Pons (tissue), 1 donor: ENCODE measurements at places on chromosomes 7 and 10.

DNA sequence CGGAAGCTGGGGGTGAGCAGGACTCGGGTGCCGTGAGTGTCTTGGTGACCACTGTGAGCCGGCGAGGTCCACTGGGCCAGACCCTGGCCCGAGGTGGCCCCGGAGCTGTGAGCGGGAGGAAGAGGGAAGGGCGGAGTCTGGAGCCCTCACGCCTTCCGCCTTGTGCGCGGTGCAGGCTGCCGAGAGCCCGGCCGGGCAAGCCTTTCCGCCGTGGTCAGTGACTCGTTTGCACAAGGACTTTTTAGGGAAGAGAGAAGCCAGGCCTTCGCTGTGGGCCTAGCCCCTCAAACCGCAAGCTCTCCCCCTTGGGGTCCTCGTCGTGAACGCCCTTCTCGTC is 40.9 kb upstream of the ZNF32 start:
- DNase-seq: no peak

GRCh38 chr10:70191161-70191971 is 21.1 kb upstream of the SAR1A start:
- no peak for DNase-seq

DNA sequence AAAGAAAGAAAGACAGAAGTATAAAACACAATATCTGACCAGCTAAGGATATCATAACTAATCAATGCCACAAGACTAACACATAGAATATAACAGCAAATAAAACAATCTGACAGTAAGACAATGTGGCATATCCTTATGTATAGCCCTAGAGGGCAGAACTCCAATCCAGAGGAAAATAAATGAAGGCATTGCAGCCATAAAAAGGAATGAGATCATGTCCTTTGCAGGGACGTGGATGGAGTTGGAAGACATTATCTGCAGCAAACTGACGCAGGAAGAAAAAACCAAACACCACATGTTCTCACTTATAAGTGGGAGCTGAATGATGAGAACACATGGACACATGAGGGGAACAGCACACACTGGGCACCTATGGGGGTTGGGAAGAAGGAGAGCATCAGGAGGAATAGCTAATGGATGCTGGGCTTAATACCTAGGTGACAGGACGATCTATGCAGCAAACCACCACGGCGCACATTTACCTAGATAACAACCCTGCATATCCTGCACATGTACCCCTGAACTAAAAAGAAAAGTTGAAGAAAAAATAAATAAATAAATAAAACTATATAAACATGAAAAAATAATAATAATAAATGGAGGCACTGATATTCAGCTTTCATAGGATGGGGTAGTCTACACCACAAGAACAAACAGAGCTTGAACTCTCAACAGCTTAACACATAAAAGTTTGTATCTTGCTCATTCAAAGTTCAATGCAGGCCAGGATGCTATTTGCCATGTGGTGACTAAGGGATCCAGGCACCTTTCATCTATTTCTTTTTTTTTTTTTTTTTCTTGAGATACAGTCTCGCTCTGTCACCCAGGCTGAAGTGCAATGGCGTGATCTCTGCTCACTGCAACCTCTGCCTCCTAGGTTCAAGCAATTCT is 66.1 kb upstream of the KAT6B start:
- no peak for DNase-seq

DNA sequence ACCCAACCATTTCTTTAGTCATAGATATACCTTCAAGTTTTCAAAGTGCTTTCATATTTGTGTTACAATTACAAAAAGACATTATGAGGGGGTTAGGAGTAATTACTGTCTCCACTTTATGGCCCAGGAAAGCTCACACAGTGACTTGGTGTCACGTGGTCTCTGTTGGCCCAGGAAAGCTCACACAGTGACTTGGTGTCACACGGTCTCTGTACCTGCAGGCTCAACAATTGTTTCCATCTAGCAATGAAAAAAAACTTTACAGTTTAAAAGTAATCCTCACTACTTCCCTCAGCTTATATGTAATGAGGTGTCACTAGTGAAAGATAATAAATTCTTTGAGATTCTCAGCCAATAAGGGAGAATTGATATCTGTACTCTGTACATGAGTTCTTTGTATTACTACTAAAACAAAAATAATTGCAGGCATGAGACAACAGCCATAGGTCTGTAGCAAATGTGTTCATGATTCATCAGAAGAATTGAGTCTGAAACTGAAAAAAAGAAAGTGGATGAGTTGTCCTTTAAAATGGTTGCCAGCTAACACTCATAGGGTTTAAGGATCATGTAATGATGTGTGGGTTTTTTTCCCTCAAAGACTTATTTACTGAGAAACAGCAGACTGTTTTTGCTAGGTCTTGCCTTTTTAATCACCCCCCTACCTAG is 10.9 kb downstream of the OGDH start:
- no peak for DNase-seq

GRCh38 chr10:119860866-119861607 is 11.6 kb downstream of the MCMBP start:
- DNase-seq: no peak

DNA sequence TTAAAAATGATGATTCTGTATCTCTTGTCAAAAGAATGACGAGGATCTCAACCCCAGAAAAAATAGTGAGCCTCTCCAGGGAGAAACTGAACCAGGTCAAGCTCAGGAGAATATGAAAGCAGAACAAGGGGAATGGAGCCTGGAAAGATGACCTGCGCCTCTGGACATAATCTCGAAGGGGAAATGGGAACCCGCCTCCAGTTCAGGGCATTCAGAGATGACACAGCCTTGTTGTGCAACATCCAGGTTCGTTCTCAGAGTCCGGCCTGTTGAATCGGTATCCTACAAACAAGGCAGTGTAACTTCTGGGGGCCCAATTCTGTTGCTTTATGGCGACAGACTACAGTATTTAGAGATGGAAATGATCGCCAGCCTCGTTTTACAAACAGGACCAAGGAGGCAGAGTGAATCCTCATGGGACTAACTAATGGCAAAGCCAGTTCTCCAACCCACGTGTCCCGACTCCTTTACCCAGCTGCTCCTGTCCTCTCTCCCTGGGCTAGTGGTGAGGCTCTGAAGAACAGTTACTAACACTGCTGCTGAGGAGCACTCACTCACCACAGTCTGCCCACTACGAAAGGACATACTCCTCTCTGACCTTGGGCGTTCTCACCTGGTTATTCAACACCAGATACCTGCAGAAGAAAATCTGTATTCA is 67.6 kb downstream of the JAZF1 start:
- DNase-seq: peak; percentile 20

DNA sequence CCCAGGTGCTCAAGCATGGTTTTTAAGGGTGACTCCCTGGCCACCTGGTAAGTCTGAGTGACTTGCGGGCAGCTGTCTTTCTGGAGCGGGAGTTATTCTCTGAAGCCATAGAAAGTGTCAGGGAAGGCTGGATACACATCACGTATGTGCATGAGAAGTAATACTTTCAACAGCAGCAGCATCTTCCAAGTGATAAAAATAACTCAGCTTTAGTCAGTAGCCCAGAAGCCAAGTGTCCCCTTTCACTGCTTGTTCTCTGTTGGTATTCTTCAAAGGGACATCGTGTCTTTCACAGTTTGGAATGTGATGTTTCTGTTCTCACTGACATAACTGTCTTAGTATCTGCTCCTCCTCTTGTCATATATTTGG is 97.6 kb downstream of the KIAA1217 start:
- DNase-seq: no peak

- DNase-seq: no peak
Measured at GRCh38 chr10:120980279-120981255, 129.4 kb downstream of the WDR11 start.

DNA sequence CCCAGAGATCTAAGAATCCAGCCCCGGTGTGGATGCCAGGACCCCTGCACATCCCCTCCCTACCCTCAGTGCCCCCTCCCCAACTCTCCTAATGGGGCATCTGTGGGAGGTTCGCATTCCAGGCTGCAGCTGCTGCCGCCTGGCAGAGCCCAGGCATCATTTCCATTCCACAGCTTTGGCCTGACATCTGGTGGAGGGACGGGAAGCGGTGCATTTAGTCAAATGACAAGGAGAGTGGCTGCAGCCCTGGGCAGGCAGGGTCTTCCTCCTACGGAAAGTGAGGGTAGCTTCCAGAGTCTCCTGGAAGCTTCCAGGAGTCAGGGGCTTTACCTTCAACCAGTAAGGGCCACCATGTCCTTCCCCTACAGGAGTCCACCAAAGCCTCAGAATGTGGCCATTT is 30.8 kb downstream of the PRLHR start:
- peak; percentile 26 for DNase-seq

DNA sequence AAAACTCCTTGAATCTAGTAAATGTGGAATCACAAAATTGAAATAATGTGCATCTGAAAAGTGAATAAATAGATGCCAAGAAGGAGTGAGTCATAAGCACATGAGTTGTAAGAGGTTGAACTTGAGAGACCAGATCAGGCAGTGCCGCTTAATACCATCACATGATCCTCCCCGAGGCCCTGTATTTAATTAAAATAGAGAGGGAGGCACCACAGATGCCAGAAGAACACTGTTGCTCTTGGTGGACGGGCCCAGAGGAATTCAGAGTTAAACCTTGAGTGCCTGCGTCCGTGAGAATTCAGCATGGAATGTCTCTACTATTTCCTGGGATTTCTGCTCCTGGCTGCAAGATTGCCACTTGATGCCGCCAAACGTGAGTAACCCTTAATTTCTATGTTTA is at the start of gene GPNMB:
Gene GPNMB, plus strand, starts transcription at position 221 of the 400 bp plus-strand sequence. Its CDS starts 83 bp downstream, at position 304.
- DNase-seq: peak; percentile 45

GRCh38 chr7:120114626-120115025 is 158.3 kb upstream of the KCND2 start:
- no peak for DNase-seq

- no peak for DNase-seq
Measured at GRCh38 chr7:47351233-47352154, 230.4 kb downstream of the TNS3 start.

DNA sequence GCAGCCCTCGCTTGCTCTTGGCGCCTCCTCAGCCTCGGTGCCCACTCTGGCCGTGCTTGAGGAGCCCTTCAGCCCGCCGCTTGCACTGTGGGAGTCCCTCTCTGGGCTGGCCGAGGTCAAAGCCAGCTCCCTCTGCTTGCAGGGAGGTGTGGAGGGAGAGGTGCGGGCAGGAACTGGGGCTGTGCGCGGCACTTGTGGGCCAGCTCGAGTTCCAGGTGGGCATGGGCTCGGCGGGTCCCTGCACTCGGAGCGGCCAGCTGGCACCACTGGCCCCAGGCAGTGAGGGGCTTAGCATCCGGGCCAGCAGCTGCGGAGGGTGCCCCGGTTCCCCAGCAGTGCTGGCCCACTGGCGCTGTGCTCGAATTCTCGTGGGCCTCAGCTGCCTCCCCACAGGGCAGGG is 152.1 kb upstream of the SEMA3C start:
- DNase-seq: no peak

DNA sequence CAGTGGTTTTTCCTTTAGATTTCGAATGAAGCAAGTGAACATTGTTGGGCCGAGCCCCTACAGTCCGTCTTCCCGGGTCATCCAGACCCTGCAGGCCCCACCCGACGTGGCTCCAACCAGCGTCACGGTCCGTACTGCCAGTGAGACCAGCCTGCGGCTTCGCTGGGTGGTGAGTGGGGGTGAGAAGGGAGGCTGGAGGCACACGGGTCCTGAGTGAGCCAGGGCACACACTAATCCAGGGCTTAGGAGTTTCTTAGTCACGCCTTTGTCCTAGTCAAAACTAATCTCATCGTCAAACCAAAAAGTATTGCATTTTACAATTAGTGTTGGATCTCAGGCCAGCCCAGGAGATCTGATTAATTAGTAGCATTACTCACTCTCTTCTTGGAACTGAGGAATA is 568.8 kb upstream of the FOXK1 start:
- DNase-seq: no peak

DNA sequence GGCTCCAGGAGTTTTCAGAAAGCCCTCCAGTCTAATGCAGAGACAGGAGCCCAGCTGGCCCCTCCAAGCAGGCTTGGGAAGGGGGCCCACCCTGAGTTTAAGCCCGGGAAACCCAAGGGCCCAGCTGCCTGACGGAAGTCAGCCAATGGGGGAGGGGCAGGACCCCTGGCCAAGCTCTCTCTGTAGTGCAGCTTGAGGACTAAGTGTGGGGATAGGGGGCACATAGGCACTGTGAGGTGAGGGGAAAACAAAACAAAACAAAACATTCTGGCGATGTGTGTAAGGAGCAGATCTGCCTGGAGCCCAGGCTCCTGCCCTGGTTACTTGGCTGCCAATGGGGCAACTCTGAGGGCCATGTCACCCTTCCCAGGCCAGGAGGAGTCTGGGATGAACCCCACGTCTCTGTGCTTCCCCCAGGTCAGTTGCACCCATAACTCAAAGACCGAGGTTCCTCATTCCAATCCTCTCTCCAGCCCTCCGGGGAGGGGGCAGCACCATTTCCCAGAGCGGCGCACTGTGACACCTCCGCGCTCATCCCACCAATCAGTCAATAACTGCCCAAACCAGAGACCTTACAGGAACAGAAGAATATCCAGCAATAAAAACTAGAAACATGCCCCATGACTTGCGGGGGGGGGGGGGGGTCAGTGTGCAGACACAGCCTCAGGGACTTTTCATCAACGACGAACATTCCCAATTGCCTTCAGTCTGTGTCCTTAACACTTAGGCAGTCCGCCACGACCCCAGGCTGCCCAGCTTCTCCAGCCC is 1.7 kb downstream of the CXCL12 start:
- DNase-seq: no peak

GRCh38 chr10:7585228-7585627 is 81.5 kb downstream of the ITIH5 start:
- DNase-seq: no peak

DNA sequence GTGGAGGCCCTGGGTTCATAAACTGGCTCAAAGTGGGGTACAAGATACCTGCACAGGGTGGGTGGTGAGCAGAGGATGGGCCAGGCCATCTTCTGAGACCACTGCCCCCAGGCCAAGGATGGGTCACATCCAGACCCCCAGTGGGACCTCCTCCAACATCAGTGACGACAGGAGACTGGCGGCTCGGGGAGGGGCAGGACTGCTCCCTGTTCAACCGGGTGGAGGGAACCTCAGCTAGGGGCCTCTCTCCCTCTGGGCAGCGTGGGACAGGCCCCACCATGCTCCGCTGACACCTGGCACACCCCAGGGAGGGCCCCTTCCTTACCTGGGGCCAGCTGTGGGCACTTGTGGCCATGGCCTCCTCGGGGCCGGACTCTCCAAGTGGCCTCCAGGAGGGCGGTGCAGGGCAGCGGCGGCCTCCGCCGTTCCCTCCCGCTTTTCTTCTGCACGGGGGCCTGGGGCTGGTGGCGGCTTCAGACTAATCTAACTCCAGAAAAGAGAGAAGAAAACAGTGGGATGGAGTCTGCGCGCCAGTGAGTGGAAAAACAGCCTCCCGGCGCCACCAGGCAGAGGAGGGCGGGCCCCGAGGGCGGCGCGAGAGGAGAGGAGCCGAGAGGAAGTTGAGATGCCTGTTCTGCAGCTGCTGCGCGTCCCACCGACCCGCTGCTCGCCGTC is at the start of gene CALHM2:
Gene CALHM2, minus strand, starts transcription at position 540 of the 675 bp plus-strand sequence. CDS start 2,429 bp downstream, outside the sequence.
- peak; percentile 12 for DNase-seq
